HT1080 (cell line): ENCODE measurements at places on chromosomes 7 and 10. TPM values are rescaled to one million over a fixed set of nuclear protein-coding genes. Genes with fewer than 3 reads are reported as not detected.
A peak's percentile ranks its signal among the peaks of the same experiment; 100 is the strongest.

DNA sequence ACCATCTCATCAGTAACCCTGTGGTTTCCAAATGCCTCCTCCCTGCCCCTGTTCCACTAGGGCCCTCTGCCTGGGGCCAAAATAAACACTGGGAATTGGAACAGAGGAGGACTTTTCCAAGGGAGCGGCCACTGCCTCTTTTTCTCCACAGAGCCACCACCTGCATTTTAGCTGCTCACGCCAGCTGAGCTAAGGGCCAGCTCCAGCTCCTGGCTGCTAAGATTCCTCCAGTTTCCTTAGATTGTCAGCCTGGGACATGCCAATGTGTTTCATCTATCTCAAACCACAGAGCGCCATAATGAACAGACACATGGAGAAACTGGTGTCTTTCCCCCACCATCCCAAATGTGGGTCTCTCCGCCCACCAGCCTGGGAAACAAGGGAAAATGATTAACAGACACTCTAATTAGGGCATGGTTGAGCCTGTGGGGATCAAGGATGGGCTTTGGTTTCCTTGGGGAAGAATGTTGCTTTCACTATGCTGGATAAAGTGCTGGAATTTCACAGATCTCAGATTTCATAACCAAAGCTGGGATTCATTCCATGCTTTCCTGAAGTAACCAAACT, 52.2 kb downstream of the ASB13 start:
- no peak for DNase-seq

DNA sequence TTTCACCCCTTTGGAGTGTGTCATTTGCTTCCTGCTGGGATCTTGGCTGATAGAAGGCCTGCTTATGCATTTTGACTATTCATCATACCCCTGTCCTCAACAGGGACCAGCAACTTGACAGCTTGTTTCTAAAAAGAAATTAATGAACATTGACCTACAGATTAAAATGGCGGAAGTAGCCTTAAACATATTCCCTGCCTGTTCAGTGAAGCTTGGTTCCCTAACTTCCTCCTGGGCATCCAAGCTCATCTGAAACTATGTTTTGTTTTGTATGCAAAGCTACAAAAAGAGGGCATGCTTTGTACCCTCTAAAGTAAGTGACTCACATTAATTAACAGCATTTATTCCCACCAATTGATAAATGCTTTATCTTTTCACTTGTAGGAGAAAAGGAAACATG, 26.8 kb upstream of the CDK14 start:
- no peak for DNase-seq

- no peak for DNase-seq
Observed at GRCh38 chr7:26599982-26600381, 264.4 kb downstream of the SKAP2 start.

- DNase-seq: no peak
Observed at GRCh38 chr10:71774916-71775702, 1.8 kb upstream of the VSIR start.

- DNase-seq: no peak
Observed at GRCh38 chr7:103887050-103887449, 102.4 kb downstream of the RELN start.

GRCh38 chr10:132347931-132348267, 15.9 kb downstream of the LRRC27 start:
- DNase-seq: no peak

- peak; percentile 10 for DNase-seq
Observed at GRCh38 chr7:83475420-83475819, 173.5 kb downstream of the SEMA3E start.

The NEUROG3 gene
- not detected in 2 replicates for total RNA-seq
